ENCODE measurements at places on chromosomes 1 and 21.

DNA sequence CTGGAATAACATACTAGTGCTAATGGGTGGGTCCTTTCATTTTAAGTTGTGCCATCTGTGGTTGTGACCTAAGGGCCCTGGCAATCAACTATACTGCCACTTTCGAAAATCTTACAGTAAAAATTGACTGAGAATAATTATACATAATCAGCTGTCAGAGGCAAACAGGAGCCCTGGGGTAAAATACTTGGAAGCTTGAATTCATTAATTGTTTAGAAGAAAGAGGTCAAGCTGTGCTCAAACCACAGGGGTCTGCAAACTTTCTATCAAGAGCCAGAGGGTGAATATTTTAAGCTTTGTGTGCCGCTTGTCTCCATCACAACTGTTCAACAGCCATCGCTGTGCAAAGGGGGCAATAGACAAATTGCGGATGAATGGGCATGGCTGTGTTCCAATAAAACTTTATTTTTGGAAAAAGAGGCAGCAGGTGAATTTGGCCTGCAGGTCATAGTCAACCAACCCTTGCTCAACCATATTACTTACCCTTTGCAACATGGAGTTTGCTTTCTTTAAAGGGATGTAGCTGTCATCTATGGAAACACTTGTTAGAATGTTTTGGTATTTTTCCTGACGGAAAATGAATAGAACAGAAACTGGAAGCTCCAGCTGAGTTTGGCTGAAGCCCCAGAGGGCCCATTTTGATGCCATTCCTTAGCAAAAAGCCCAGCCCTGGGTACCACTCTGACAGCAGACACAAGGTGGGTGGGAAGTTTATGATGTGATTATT is 35.7 kb upstream of the USP1 start:
- H3K27ac ChIP-seq = no peak overlapping the region
- no peaks in the 10 kb centered on the region for H3K27me3 ChIP-seq
- no peak overlapping the region for H3K4me3 ChIP-seq
- no peak for DNase-seq
- no peaks in the 10 kb centered on the region for H3K36me3 ChIP-seq
- no peaks in the 10 kb centered on the region for H3K4me1 ChIP-seq

DNA sequence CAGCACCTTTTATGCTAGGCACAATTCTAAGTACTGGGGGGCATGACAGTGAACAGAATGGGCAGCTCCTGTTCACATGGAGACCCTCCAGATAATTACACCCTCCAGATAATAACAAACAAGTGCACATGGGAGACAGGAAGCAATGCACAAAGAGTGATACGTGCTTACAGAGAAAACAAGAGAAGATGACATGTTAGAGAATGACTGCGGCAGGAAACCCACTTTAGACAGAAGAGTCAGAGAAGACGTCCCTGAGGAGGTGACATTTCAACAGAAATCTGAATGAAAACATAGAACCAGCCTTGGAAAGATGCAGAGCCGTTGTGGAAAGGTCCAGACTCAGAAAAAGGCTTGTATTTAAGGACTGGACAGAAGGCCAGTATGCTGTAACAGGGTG is 54.7 kb upstream of the ARTN start:
- H3K4me1 ChIP-seq = peaks cover 8% of the 10 kb centered on the region
- H3K27me3 ChIP-seq = no peaks in the 10 kb centered on the region
- no peak overlapping the region for H3K4me3 ChIP-seq
- no peak overlapping the region for H3K27ac ChIP-seq

- no peaks in the 10 kb centered on the region for H3K27me3 ChIP-seq
- H3K27ac ChIP-seq = no peak overlapping the region
- H3K4me3 ChIP-seq = peak overlapping the region; percentile 44
These were observed 6.0 kb downstream of the CAPN9 start for GRCh38 chr1:230753191-230753585.

- H3K4me3 ChIP-seq = no peak overlapping the region
- H3K27ac ChIP-seq = no peak overlapping the region
- no peaks in the 10 kb centered on the region for H3K4me1 ChIP-seq
- H3K27me3 ChIP-seq = no peaks in the 10 kb centered on the region
- no peaks in the 10 kb centered on the region for H3K36me3 ChIP-seq
These were observed 52.0 kb downstream of the HLCS start for GRCh38 chr21:36914244-36915013.

DNA sequence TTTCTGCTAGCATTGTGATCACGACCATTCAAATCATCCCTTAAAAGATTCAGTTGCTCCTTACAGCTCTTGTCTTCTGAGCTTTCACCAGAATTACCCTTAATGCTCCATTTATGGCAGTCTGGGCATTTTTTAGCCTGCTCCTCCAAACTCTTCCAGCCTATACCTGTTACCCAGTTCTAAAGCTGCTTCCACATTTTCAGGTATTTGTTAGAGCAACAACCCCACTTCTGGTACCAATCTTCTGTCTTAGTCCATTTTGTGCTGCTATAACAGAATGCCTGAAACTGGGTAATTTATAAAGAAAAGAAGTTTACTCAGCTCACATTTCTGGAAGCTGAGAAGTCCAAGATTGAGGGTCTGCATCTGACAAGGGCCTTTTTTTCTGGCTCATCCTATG is 17.2 kb downstream of the MYBPH start:
- no peaks in the 10 kb centered on the region for H3K27me3 ChIP-seq
- no peak for DNase-seq
- H3K4me3 ChIP-seq = no peak overlapping the region
- H3K27ac ChIP-seq = no peak overlapping the region
- no peaks in the 10 kb centered on the region for H3K36me3 ChIP-seq
- peaks cover 11% of the 10 kb centered on the region for H3K4me1 ChIP-seq

DNA sequence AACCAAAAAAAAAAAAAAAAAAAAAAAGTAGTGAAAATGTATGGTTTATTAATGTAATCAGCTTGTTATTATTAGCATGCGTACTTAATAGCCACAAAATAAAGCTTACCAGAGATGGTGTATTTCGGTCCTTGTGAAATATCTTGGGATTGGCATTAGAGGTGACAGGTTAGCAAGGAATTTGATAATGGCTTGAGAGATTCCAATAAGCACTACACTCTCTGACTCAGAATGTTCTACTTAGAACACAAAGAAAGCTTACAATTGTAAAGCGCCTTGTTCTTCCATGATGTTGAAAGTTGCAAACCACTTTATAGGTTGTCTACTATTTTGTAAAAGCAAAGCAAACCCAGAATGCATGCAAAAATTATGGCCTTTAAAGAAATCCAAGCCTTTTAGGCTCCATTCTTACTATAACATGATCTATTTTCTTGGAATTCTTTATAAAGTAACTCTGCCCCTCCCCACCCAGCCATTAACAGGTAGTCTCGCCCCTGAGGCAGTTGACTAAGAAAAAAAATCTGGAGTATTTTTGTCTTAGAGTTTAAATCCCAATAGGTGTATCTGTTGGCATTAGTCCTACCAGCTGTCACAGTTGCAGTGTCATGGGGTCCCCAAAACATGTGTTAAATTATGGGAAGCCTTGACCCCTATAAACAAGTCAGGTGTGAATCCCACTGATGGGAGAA is 129.2 kb downstream of the DHRS3 start:
- H3K36me3 ChIP-seq = no peaks in the 10 kb centered on the region
- H3K27ac ChIP-seq = no peak overlapping the region
- no peaks in the 10 kb centered on the region for H3K4me1 ChIP-seq
- no peak for DNase-seq
- H3K27me3 ChIP-seq = no peaks in the 10 kb centered on the region

GRCh38 chr1:161013488-161014230 is 7.3 kb downstream of the F11R start:
- no peaks in the 10 kb centered on the region for H3K27me3 ChIP-seq
- H3K4me3 ChIP-seq = peak overlapping the region; percentile 39
- peaks cover 21% of the 10 kb centered on the region for H3K4me1 ChIP-seq
- no peak overlapping the region for H3K27ac ChIP-seq
- DNase-seq = peak; percentile 74

- no peaks in the 10 kb centered on the region for H3K4me1 ChIP-seq
- no peak overlapping the region for H3K4me3 ChIP-seq
- DNase-seq = no peak
- H3K36me3 ChIP-seq = no peaks in the 10 kb centered on the region
- H3K27ac ChIP-seq = no peak overlapping the region
These were observed 7.5 kb upstream of the MYOM3 start for GRCh38 chr1:24119489-24119858.

- no peak overlapping the region for H3K4me3 ChIP-seq
- no peak for DNase-seq
- H3K27ac ChIP-seq = no peak overlapping the region
- H3K36me3 ChIP-seq = no peaks in the 10 kb centered on the region
These were observed 84.7 kb upstream of the LYPLAL1 start for GRCh38 chr1:219088778-219089557.

- H3K36me3 ChIP-seq = no peaks in the 10 kb centered on the region
- DNase-seq = no peak
- no peaks in the 10 kb centered on the region for H3K4me1 ChIP-seq
- H3K4me3 ChIP-seq = no peak overlapping the region
These were observed 20.1 kb downstream of the SIM2 start for GRCh38 chr21:36718951-36719501.

DNA sequence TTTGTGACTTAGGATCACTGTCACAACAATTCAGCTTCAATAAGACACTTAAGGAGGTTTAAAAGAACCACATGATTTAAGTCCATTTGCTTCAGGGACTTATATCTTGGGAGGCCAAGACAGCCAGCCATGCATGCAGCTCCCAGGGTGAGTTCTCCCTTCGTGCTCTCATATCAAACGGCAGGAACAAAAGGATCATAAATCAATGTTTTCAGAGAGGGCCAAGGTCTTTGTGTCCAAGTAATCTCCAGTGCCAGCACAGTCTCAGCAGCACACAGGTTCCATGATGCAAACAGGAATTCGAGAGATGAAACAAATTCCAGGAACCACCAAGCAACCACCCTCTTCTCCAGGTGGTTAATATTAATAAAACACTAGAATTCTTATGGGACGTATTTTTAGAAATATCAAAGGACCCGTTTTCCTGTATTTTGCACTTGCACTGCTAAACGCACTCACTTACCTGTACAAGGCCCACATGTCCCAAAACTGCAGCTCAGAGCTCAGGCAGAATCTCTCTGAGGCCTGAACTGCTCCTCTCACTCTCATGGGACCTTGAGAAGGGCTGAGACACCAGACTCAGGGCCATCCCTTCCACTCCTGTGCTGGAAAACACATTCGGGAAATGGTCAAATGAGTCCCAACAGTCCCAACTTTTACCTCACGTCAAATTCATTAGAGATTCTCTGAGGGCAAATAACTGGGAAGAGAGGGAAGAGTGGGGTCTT is 100.0 kb upstream of the RAB4A start:
- peak; percentile 29 for DNase-seq
- no peaks in the 10 kb centered on the region for H3K36me3 ChIP-seq
- H3K27me3 ChIP-seq = no peaks in the 10 kb centered on the region
- H3K4me1 ChIP-seq = no peaks in the 10 kb centered on the region
- no peak overlapping the region for H3K27ac ChIP-seq
- no peak overlapping the region for H3K4me3 ChIP-seq

- no peaks in the 10 kb centered on the region for H3K27me3 ChIP-seq
- H3K4me1 ChIP-seq = peaks cover 38% of the 10 kb centered on the region
- no peak overlapping the region for H3K4me3 ChIP-seq
- H3K27ac ChIP-seq = no peak overlapping the region
- no peaks in the 10 kb centered on the region for H3K36me3 ChIP-seq
These were observed 13.6 kb upstream of the PKN2 start for GRCh38 chr1:88670462-88670861.

GRCh38 chr1:198574325-198574724 is 33.8 kb upstream of the ATP6V1G3 start:
- H3K27ac ChIP-seq = peak overlapping the region; percentile 29
- DNase-seq = no peak
- H3K4me1 ChIP-seq = peaks cover 33% of the 10 kb centered on the region
- H3K4me3 ChIP-seq = no peak overlapping the region
- no peaks in the 10 kb centered on the region for H3K36me3 ChIP-seq
- H3K27me3 ChIP-seq = no peaks in the 10 kb centered on the region

GRCh38 chr1:12621346-12622335 is 3.6 kb upstream of the DHRS3 start:
- H3K36me3 ChIP-seq = no peaks in the 10 kb centered on the region
- H3K4me3 ChIP-seq = no peak overlapping the region
- no peak overlapping the region for H3K27ac ChIP-seq
- H3K27me3 ChIP-seq = 0 out of 2 replicates have a peak, but pooled peaks cover 3% of the 10 kb centered on the region
- DNase-seq = no peak
- peaks cover 26% of the 10 kb centered on the region for H3K4me1 ChIP-seq

DNA sequence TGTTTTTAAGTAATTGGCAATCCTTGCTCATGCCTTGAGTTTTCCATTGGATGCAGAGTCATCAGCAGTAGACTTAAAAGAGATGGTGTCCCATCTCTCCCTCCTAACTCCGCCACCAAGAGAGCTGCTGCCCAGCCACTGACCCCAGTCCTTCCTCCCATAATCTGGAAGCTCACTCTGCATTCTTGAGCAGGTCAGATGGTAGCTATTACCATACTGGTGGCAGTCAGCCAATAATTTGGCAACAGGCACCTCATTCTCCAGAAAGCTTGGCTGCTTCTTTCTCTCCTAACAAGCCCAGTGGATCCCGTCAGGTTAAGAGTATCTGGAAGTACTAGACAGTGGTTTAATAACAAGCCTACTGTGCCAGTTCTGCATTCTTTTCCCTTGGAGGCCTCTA is 272.1 kb downstream of the ZNF648 start:
- no peak overlapping the region for H3K27ac ChIP-seq
- H3K36me3 ChIP-seq = no peaks in the 10 kb centered on the region
- no peak for DNase-seq
- H3K4me3 ChIP-seq = no peak overlapping the region
- no peaks in the 10 kb centered on the region for H3K4me1 ChIP-seq

GRCh38 chr1:232250838-232251237 is 379.1 kb downstream of the SIPA1L2 start:
- no peaks in the 10 kb centered on the region for H3K4me1 ChIP-seq
- H3K4me3 ChIP-seq = no peak overlapping the region
- H3K36me3 ChIP-seq = no peaks in the 10 kb centered on the region
- no peak for DNase-seq

- H3K4me3 ChIP-seq = no peak overlapping the region
- peaks cover 50% of the 10 kb centered on the region for H3K4me1 ChIP-seq
- DNase-seq = no peak
- no peaks in the 10 kb centered on the region for H3K27me3 ChIP-seq
- H3K36me3 ChIP-seq = no peaks in the 10 kb centered on the region
These were observed 25.7 kb upstream of the PKN2 start for GRCh38 chr1:88658419-88658818.

DNA sequence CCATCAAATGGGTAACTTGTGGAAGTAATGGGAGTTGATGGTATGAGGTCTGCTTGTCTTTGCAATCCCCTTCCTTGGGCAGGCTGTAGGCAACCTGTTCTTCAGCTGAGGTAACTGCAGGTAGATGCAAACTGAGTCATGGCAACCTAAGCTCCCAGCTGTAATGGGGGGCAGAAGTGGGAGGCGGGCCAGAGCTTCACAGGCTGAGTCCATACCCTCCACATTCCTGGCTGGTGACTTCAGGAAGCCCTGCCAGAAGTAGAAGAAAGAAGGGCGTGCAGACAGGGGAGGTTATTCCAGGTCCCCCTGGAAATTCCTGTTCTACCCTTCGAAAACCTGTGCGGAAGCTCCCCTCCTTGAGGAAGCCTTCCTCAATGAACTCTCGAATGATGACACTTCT is 44.9 kb downstream of the ARHGEF11 start:
- no peak for DNase-seq
- H3K27ac ChIP-seq = no peak overlapping the region
- H3K36me3 ChIP-seq = no peaks in the 10 kb centered on the region
- H3K4me1 ChIP-seq = no peaks in the 10 kb centered on the region
- no peaks in the 10 kb centered on the region for H3K27me3 ChIP-seq

- no peak for DNase-seq
- H3K4me1 ChIP-seq = peaks cover 23% of the 10 kb centered on the region
- no peak overlapping the region for H3K4me3 ChIP-seq
- H3K36me3 ChIP-seq = no peaks in the 10 kb centered on the region
These were observed 4.3 kb upstream of the SPATC1L start for GRCh38 chr21:46188226-46189212.

GRCh38 chr1:11180342-11180744 is 8.8 kb upstream of the ANGPTL7 start:
- no peak overlapping the region for H3K27ac ChIP-seq
- peaks cover 7% of the 10 kb centered on the region for H3K36me3 ChIP-seq
- DNase-seq = no peak
- H3K4me3 ChIP-seq = no peak overlapping the region
- H3K4me1 ChIP-seq = no peaks in the 10 kb centered on the region

Measured in Karpas-422 (cell line).